Stimulated activated CD8-positive, alpha-beta memory T cell treated with anti-CD3 and anti-CD28 coated beads, Interleukin-4, amount 100 ng/mL, for 48 hours (primary cell): ENCODE measurements at places on chromosomes 7 and 10.

DNA sequence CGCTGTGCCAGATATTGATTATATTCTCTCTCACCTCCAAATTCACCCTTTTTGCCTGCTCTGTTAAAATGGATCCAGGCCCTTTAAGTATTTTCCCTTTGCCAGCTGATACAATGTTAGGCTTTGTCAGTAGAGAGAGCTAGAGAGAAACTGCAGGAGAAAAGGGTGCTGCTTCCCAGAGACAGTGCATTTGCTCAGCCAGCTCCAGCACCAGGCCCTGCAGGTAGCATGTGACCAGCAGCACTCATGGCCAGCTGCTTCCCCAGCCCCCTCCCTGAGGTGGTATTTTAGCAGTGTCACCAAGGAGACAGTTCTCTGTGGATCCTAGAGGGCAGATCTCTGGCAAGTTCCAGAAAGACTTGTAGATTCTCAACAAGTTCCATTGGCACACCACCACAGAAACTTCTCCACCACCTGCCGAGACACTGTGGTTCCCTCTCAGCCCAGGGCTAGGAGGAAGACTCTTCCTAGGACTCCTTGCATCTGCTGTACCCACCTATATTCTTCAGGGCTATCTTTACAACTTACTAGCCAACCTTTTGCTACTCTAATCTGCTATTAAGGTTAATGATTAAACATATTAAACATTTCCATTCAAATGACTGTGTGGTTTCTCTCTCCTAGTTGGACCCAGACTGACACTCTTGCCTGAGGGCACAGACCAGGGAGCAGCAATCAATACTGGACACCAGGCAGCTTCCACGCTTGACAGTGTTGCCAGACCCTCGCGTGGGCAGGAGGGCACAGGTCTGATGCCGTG, 35.6 kb upstream of the ADAM12 start:
- no peak for DNase-seq

GRCh38 chr10:78714225-78714624, 354.5 kb upstream of the ZMIZ1 start:
- DNase-seq: no peak

DNA sequence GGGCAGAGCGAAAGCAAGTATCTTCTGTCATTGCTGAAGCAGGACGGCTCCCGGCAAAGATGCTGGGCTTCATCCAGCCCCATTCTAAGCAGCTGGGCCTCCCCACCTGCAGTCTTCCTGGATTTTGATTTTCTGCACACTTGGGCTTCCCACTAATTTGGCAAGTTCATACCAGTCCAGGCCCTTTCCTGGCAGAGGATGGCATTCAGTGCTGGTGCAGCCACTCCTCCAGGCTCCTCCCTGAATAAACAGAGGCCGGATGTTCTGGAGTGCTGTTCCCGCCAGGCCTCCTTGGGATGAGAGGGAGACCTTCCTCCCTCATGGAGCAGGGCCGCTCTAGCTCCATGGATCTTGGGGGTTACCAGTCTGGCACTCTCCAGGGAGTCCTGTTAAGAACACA, 3.4 kb downstream of the BAG3 start:
- no peak for DNase-seq

DNA sequence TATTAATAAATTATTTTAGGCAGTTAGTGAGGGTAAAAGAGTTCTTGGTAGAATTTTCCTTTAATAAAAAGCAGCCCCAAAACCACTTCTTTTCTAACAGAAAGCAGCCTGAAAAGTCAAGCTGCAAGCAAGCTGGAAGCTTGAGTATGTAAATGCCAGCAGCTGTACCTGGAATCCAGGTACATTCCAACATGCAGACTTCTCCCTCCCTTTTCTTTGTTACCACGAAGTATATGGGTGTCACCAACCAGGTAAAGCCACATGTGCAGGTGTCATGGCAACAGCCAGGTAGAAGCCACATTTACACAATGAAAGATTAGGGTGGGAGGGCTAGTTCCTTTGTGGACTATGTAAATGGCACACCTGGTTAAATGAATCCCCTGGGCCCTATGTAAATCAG, 114.6 kb downstream of the EPC1 start:
- no peak for DNase-seq

DNA sequence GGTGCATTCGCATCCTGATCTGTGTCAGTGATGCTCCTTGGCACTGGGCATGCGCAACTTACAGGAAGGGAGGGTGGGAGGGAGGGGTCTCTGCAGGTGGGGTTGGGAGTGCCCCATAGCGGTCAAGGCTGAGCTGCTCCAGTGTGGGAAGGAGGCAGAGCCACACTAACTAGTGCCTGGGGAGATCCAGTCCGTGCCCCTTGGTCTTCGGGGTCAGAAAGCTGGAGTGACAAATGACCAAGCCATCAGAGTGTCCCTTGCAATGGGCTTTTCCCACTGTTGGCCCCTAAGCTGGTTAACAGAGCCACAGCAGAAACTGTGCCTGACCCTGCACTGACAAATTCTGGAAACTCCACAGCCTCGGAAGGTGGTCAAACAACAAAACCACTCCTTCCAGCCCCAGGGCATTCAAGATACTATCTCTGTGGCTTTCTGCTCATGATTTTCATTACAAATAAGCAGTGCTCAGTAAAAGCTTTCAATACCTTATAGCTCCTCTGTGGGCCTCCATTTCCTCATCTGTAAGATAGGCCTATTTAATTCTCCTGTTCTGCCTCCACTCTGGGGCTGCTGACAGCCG, 138.1 kb upstream of the UNC5B start:
- no peak for DNase-seq

DNA sequence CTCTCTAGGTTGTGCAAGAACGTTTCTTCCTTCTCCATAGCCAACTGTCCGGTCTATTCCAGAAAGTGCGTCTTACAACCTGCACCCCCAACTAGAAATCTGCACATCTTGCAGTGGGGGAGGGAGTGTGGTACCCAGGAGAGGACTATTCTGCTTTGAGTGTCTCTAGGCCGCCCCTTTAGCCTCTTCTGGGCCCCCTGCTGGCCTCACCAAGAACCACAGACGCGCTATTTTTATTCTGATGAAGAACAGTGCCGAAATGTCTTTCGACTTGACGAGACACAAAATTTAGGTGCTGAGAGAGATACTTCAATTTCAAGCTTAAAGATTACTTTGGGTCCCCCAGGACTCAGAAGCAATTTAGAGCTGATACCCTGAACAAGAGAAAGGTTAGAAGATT, 1.0 kb downstream of the CNPY1 start:
- no peak for DNase-seq

DNA sequence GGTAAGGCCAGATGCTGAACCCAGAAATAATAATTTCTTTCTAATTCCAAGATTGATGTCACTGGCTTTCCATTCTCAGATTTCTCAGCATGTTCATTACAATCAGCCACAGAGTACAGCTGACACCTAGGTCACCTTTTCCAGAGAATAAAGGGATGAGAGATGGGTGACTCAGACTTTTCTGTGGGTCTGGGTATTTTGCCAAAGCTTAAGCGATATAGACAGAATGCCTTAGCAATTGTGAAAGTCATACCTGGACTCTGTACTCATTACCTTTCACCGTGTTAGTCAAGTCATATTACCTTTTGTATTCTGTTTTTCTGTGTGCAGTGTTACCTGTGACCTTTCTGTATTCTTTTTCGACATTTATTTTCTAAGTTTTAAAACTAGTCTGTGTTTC, 10.6 kb upstream of the PRTFDC1 start:
- DNase-seq: no peak

GRCh38 chr10:27628621-27629020, 117.0 kb downstream of the MKX start:
- no peak for DNase-seq

GRCh38 chr10:71747551-71748523, 25.5 kb downstream of the VSIR start:
- no peak for DNase-seq

GRCh38 chr7:155213385-155213784, 84.3 kb upstream of the INSIG1 start:
- no peak for DNase-seq

- peak; percentile 61 for DNase-seq
Measured at GRCh38 chr7:142384493-142384922, 126.7 kb upstream of the PRSS58 start.

GRCh38 chr7:150398108-150398964, 19.2 kb downstream of the ZNF775 start:
- no peak for DNase-seq

DNA sequence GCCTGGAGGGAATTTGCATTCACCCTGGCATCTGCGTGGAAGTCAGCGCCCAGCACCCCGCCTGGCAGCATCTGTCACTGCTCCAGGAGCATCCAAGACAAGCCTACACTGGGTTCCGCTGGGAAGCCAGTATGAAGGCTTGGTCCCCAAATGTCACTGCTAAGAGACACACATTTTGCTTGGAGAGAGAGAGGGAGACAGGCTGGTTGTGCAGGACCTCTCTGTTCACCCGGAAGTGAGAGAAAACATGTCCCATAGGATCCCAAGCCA, 119.5 kb downstream of the SEC23IP start:
- no peak for DNase-seq

- no peak for DNase-seq
Measured at GRCh38 chr7:101436221-101436735, 73.6 kb downstream of the COL26A1 start.

GRCh38 chr10:98351831-98352402, 63.1 kb downstream of the PYROXD2 start:
- no peak for DNase-seq

GRCh38 chr10:122171302-122172075, 99.6 kb upstream of the BTBD16 start:
- no peak for DNase-seq

GRCh38 chr7:18675579-18675978, 180.0 kb downstream of the HDAC9 start:
- no peak for DNase-seq

GRCh38 chr7:96538632-96539031, 171.0 kb downstream of the SEM1 start:
- DNase-seq: no peak

DNA sequence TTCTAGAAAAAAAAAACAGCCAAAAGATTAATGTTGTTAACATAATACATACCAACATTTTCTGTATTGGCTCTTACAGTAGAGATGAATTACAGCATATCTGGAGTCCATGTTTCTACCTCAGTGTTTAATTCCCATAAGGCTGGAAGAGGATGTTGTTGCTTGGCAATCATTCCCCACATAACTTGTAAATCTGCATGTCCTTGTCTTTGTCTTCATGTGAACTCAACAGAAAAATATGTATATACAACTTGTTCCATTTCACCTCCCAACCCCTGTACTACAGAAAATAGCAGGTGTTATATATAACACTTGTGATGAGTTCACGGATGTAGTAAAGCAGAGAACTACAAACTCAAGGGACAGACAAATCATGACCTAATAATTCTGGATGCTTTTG, 160.9 kb upstream of the SEMA3C start:
- DNase-seq: no peak

GRCh38 chr10:26232174-26232573, 15.6 kb downstream of the GAD2 start:
- no peak for DNase-seq

- no peak for DNase-seq
Measured at GRCh38 chr7:143002898-143003297, 24.0 kb downstream of the OR9A2 start.

- no peak for DNase-seq
Measured at GRCh38 chr7:69893906-69894305, 295.6 kb downstream of the AUTS2 start.

DNA sequence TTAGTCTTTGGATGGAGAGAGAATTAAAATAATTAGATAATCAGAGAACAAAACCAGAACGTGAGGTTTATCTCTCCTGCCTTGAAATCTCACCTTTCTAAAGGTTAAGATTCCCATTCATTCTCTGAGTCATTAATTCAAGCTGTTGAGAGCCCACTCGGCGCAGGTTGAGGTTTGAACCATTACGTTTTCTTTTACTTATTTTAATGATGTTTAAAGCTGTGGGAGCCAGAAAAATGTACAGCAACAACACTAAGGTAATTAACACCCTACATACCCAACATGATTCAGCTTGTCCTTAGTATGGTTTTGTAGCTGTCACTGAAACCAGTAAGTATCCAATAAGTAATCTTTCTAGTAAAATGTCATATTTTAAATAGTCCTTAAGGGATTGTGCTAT, 153.0 kb upstream of the ANK3 start:
- DNase-seq: no peak

DNA sequence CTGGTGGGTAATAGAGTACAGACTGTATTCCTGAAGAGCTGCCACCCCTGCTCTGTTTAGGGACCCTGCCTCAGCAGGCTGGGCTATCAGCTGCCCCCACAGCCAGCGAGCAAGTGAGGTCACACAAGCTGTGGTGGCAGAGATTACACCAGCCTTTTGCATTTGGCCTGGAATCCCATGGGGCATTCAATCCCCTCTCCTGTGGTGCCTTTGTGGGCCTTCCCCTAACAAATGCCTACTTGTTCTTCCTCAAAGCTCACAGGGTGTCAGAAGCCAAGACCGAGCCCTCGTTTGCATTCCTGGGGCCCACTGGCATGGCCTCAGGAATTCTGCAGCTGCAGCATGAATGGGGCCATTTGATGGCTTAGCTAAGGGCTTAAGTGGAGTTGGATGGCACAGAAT, 212.7 kb upstream of the PHYHIPL start:
- no peak for DNase-seq

DNA sequence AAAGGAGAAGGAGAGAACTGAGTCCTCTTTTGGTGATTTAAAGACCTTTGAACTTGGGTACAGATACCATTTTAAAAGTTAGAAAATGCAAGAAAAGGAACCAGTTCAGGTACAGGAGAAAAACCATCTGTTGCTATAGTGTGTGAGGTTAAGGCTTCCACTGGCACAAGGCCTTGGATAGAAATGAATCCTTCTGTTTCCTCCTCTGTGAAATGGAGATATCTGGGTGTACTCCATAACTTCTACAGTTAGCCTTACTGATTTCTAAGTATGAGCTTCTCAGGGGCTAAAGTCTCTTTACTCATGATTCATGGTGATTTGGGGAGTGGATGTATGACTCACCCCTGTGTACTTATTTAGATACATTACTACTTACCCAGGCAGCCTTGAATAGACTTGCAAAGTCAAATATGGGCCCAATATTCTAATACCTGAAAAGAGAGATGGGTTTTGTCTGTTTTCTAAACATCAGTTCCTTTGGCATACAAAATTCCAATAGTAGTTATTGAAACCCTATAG, 117.2 kb upstream of the ADO start:
- DNase-seq: no peak

DNA sequence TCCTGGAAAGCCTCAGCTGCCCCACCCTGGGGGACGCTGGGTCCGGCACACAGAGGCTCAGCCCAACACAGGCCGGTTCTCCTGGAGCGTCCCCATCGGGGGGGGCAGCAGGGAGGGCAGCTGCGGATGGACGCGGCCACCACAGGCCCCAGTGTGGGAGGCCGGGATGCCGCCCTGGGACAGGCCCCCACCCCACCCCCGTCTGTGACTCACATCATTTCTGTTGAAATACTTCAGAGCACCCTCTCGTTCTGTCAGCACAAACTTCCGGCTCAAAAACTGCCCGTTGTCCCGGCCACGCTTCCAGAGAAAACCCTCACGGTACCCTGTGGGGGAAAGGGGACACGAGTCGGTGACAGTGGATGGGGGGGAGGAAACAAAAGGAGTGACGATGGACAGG, 28.5 kb downstream of the GET4 start:
- no peak for DNase-seq

- DNase-seq: no peak
Measured at GRCh38 chr10:42999385-43000020, 77.4 kb upstream of the RET start.
